ENCODE measurements at places on chromosomes 3 and 15.

DNA sequence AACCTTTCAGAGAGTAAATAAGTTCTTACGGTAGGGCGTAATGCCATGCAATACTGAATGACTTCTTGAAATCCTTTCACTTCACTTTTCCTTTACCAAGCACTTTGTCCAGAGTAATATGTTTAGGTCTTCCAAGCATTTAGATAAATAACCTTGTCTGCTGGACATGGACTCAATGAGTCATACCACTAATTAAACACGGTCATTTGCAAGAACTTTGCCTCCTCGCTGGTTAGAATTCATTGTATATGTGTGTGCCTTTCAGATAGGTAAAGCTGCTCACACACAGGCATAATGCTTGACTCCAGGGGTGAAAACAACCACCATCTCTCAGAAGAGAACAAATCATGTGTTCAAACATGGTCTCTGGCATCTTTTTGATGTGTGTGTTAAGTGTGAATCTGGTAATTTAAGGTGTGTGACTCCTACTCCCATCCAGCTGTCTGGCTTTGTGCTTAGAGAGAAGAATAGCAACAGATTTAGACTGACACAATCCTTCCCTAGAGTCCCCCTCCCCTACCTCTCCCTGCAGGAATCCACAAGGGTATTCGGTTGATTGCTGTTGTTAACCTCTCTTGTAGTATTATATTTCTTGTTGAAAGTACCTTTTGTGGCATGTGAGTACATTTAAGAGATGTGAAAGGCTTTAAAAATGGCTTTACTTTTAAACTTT is 419.0 kb downstream of the CNTN4 start:
- no peak for DNase-seq

DNA sequence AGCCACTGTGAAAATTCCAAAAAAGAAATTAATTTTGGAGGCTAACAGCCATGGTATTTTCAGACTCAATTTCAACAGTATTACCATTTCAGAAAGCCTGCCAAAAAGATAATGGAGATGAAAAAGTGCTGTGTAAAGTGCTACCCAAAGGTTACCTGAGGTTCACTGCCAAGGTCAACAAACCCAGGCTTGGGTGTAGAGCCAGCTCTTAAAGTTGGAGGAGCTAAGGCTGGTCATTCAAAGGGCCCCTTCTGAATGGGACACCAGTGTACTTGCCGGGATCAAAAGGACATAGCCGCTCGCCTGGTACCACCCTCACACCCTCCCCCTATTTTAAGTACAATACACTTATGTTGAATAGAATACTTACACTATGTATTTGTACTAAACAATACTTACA is 64.5 kb downstream of the ETV5 start:
- DNase-seq: no peak

GRCh38 chr15:43102187-43102586 is 3.7 kb downstream of the UBR1 start:
- DNase-seq: no peak

- DNase-seq: no peak
Measured at GRCh38 chr15:41429003-41429890, 12.4 kb downstream of the RTF1 start.

DNA sequence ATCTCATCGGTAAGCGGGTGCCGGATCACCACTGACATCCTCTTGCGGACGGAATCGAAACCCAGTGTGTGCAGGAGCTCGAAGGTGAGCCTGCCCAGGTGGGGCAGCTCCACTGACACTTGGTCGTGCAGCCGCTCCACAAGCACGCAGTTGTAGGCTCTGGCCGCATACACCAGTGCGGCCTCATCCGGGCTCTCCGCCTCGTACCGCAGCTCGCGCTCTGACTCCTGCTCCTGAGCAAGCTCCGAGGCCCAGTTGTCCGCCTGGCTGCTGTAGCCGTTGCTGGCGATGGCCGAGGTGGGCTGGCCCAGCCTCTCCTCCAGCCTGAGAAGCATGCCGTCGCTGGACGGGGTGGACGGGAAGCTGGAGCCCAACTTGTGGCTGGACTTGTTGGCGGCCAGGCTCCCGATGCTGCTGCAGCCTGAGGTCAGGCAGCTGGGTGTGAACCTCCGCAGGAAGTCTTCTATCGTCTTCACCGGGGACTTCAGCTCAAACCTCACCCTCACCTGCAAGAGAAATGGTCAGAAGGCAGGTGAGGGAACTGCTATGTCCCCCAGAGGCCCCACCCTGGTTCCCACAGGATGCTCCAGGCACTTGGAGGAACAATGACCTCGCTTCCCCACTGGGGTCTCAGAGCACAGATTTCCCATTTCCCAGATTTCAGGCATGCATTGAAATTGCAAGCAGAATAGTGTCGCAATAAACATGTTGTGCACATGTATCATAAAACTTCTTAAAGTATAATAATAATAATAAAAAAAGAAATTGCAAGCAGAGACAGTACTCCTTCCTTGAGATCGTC is 149.2 kb downstream of the ATP10A start:
- no peak for DNase-seq

DNA sequence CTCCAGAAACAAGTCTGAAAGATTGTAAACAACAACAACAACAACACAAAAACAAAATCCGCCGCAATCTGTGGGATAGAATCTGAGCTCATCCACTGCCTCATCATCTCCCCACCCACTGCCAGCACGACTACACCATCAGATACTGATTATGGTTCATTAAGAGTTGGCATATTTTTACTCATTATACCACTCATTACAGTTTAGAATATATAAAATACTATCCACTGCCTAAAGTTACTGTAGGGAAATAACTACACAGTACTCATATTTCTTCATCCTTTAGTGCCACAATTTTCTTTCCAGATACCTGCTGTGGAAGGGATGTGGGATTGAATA is 152.5 kb upstream of the PEX5L start:
- DNase-seq: no peak

- no peak for DNase-seq
Measured at GRCh38 chr15:69215314-69216035, 55.0 kb downstream of the GLCE start.

DNA sequence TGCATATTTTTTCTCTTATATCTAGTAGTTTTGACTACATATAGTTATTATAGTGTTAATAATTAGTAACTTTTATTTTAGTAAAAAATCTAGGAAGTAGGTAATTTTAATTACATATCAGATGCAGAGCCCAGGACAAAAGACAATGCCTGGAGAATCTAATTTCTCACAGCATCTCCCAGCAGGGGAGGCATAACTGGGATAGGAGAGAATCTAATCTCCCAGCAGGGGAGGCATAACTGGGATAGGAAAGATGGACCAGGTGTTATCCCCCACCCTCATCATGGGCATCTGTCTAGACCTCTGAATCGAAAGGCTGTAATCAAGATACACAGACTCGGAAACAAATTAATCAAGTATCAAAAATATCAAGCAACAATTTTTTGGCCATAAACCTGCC is 58.2 kb downstream of the OSTN start:
- no peak for DNase-seq

DNA sequence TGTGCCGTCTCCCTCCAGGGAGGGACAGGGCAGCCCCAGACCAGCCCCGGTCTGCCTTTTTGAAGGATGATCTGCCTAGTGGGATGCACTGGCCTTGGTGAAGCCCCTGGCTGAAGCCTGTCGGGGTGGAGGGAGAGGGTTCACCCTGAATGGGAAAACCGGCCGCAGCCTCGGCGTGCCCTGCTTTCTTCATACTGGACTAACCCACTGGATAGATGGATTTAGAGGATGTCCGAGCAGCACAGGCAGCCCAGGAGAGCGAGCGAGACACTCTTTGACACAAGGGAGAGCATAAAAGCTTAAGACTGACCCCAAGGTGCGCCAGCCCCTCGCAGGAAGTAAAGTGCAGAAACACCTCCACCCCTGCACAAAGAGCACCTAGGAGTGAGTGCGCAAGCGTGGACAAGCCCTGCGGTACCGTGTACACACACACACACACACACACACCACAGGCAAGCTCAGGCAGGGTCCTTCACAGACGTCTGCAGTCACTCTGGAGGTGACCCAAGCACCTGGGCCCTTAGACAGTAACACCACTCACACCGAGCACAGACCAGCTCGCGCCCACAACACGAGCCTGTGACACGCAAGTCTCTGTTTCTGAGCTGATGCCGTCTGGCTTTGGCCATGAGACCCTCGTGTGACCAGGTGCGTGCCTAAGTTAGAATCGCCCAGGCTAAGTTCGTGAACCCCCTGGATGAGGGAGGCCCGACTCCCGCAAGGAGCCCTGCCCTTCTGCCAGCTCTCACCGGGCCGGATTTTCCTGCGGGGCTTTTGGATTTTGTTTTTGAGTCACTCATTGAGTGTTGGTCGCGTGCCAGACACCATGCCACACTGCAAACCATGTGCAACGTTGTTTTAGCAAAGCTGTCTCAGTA is 11.3 kb downstream of the SEMA4B start:
- DNase-seq: no peak

- no peak for DNase-seq
Measured at GRCh38 chr15:68479870-68480269, 47.9 kb upstream of the ITGA11 start.

DNA sequence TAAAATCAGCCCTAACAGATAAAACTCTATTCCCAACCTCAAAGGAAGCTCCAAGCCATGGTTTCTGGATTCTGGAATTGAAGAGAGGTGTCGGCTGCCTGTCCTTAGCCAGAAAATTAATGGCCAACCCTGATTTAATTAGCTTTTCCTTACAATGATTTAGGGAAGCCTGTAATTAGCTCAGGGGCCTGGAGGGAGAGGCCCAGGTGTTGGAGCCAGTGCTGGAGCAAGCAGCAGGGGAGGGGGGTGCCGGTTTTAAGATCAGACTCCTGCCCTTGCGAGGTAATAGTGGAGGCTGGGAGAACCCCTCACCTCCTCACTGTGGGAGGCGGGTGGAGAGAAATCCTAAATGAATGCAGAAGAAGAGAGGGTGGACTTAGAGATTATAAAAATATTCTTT is 14.7 kb upstream of the ATP2B2 start:
- DNase-seq: no peak

GRCh38 chr3:30649572-30650318 is 43.3 kb downstream of the TGFBR2 start:
- no peak for DNase-seq

DNA sequence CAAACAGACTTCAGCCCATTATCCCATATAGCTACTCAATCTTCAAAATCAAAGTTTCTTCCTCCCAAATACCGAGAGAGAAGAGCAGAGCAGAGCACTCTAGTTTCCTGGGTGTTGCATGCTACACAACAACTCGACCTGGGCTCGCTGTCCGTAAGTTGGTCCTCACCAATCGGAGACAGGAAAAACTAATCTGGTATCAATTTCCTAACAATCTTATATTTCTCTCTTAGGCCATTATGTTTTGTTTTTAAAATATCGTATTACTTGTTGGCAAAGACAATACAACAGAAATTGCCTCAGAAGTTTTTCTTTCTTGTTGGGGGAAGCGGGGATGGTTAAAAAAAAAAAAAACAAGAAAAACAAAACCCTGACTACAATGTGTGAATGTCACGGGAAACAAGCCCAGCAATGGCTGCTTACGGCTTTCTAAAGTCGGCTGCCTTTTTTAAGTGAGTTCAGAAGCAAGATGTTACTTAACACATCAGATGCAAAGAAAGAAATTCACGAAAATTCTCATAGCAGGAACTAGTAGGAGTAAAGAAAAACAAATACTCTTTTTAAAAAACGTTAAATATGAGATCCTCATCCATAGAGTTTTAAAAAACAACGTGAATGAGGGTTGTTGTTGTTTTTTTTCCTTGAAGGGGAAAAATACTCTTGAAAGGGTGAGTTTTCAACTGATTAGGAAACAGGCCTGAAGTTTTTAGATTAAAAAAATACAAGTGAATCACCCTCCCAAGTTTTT is 1.9 kb downstream of the VGLL4 start:
- DNase-seq: no peak
